ENCODE measurements at places on chromosomes 12 and 14. TPM values are rescaled to one million over a fixed set of nuclear protein-coding genes. Genes with fewer than 3 reads are reported as not detected.

- H3K36me3 ChIP-seq: no peaks in the 10 kb centered on the region
- no peaks in the 10 kb centered on the region for H3K4me1 ChIP-seq
- no peaks in the 10 kb centered on the region for H3K27me3 ChIP-seq
- H3K27ac ChIP-seq: no peak overlapping the region
- no peak overlapping the region for H3K4me3 ChIP-seq
Observed at GRCh38 chr12:9344541-9344940, 136.3 kb upstream of the PZP start.

The SMCO2 gene
- total RNA-seq: 2.5 TPM

- no peaks in the 10 kb centered on the region for H3K27me3 ChIP-seq
- DNase-seq: no peak
- H3K4me1 ChIP-seq: no peaks in the 10 kb centered on the region
- H3K36me3 ChIP-seq: no peaks in the 10 kb centered on the region
Observed at GRCh38 chr12:106910202-106910601, 45.5 kb upstream of the TMEM263 start.

- H3K27ac ChIP-seq: no peak overlapping the region
- no peaks in the 10 kb centered on the region for H3K4me1 ChIP-seq
- H3K27me3 ChIP-seq: no peaks in the 10 kb centered on the region
- no peaks in the 10 kb centered on the region for H3K36me3 ChIP-seq
Observed at GRCh38 chr12:121872546-121873215, 14.0 kb upstream of the HPD start.

DNA sequence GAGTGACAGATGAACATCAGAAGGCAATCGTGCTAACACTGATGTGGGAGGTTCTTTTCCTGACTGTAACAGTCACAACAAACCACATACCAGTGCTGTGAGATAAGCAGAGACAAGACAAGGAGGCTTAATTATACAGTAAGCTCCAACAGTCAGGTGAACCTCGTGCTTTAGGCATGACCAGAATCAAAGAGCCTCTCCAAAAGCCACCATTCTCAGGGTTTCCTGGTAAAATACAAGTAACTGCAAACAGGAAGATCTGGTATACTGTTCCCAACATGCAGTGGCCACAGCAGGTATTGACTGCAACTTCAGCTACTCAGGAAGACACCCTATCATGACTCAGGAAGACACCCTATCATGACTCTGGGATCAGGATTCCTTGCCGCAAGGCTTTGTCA is 47.3 kb upstream of the GTF2A1 start:
- no peak for DNase-seq
- H3K4me3 ChIP-seq: no peak overlapping the region
- no peak overlapping the region for H3K27ac ChIP-seq
- no peaks in the 10 kb centered on the region for H3K27me3 ChIP-seq
- no peaks in the 10 kb centered on the region for H3K4me1 ChIP-seq
- no peaks in the 10 kb centered on the region for H3K36me3 ChIP-seq

Measured in Calu3 (cell line).